ENCODE measurements at places on chromosomes 12 and 14. TPM values are rescaled to one million over a fixed set of nuclear protein-coding genes. Genes with fewer than 3 reads are reported as not detected.
A peak's percentile ranks its signal among the peaks of the same experiment; 100 is the strongest.

DNA sequence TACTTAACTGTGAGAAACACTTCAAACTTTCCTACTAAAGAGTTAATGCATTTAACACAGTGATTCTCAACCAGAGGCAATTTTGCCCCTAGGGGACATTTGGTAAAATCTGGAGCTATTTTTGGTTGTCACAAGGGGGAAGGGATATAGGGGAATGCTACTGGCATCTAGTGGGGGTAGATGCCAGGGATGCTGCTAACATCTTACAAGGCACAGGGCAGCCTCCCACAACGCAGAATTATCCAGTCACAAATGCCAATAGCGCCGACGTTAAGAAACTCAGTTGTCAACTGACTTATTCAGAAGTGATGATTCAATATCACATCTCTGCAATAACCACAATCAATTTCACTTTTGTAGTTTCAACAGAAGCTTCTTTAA is 2.0 kb downstream of the EEA1 start:
- peak overlapping the region; percentile 88 for H3K4me3 ChIP-seq
- peaks cover 2% of the 10 kb centered on the region for H3K27me3 ChIP-seq
- peak overlapping the region; percentile 95 for H3K27ac ChIP-seq
- DNase-seq: peak; percentile 50

DNA sequence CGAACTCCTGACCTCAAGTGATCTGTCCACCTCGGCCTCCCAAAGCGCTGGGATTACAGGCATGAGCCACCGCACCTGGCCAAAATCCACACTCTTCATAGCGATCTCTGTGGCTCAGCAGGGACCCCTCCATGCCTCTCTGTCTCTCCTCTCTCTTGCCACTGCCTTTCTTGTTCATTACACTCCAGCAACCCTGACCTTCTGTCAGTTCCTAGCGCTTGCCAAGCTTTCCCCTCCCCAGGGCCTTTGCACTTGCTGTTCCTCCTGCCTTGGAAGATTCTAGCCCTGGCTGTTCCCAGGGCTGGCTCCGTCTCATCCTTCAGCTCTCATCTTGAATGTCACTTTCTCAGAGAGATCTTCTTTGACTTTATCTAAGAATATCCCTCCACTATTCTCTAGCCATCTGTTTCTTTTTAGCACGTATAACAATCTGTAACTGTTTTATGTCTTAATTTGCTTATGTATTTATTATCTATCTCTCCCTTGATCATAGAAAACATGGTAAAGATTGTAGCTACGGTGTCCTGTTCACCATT is 38.9 kb upstream of the MAP1LC3B2 start:
- H3K27ac ChIP-seq: no peak overlapping the region
- peaks cover 11% of the 10 kb centered on the region for H3K4me1 ChIP-seq
- DNase-seq: no peak
- no peak overlapping the region for H3K4me3 ChIP-seq
- H3K36me3 ChIP-seq: no peaks in the 10 kb centered on the region

DNA sequence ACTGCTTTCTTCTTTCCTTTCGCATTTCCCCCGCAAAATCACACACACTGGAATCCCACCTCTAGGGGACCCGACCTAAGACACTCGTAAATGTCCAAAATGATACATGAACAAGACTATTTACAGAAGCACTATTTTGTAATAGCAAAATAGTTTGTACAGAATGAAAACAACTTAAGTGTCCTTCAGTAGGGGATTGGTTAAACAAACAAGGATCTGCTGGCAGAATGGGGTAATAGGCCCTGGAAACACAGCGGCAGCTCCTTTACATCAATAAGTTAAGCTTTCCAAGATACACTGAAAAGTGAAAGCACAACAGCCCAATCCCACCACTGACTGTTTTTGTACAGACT is 48.8 kb downstream of the LTBP2 start:
- no peak overlapping the region for H3K4me3 ChIP-seq
- peaks cover 8% of the 10 kb centered on the region for H3K27me3 ChIP-seq
- no peaks in the 10 kb centered on the region for H3K36me3 ChIP-seq
- H3K4me1 ChIP-seq: no peaks in the 10 kb centered on the region
- DNase-seq: no peak

GRCh38 chr12:2405039-2405438 is 352.3 kb downstream of the CACNA1C start:
- peaks cover 1% of the 10 kb centered on the region for H3K4me1 ChIP-seq
- H3K27me3 ChIP-seq: peaks cover 18% of the 10 kb centered on the region
- H3K4me3 ChIP-seq: no peak overlapping the region
- no peaks in the 10 kb centered on the region for H3K36me3 ChIP-seq
- no peak overlapping the region for H3K27ac ChIP-seq

DNA sequence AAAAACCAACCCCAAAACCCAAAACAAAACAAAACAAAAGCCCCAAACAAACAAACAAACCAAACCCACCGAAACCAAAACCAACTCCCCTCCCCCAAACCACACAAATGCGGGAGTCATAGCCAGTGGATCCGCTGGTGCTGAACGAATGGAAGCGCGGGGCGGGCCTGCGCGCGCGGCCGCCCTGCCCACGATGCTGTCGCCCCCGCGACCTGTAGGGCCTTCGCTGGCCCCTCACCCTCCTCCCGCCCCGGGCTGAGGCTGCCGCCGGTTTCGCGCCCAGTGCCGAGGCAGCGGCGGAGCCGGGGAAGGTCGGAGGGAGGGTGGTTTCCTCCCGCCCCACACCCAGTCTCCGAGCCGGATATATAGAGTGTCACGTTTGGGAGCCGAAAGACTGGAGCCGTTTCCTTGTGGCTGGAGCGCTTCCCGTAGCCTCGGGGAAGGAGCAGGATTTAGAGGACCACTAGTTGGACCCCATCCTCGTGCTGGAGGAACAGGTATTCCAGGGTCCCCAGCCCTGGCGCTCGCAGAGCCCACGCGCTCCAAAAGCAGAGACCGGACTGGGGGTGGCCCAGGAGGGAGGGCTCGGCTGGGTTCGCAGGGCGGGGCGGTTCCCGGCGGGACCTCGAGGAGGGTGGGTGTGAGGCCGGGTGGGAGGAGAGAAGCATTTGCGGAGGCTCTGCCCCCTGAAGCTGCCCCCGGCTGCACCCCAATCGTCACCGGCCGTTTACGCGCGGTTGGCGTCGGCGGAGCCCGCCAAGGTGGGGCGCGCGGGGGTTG is at the start of gene FAR2:
Gene FAR2 (plus strand): TSS at position 368 of the 780 bp plus-strand sequence. CDS start 121,172 bp downstream, outside the sequence.
- peaks cover 20% of the 10 kb centered on the region for H3K4me1 ChIP-seq
- H3K36me3 ChIP-seq: no peaks in the 10 kb centered on the region
- DNase-seq: peak; percentile 33
- peak within 1 kb of the TSS; percentile 83 for H3K4me3 ChIP-seq

DNA sequence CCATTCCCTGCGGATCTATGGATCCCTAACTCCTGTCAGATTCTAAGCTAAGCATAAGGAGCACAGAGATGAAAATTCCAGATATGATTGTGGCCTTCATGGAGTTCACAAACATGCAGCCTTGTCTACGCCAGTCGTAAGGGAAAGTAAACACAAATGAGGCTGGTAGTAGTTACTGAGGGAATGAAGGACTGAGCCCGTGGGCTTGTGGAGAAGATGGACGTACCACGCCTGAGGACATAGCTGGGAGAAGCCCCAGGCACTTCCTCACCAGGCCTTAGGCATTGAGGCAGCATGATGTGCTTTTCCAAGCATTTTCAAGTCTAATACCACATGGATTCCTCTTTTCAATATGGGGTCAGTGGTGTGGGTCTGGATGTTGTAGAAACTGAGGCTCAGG is 515.2 kb downstream of the BCL11B start:
- no peak overlapping the region for H3K4me3 ChIP-seq
- no peak overlapping the region for H3K27ac ChIP-seq
- no peaks in the 10 kb centered on the region for H3K36me3 ChIP-seq
- no peak for DNase-seq
- H3K4me1 ChIP-seq: peaks cover 4% of the 10 kb centered on the region

The CLEC4D gene
- not detected for total RNA-seq

The PAX9 gene
- not detected for total RNA-seq

All from activated T-helper 2 cell treated with anti-CD3 and anti-CD28 coated beads, Interferon-gamma antibody, Interleukin-2, Interleukin-4, amounts not matched to agents 10 μg/mL and 5 μg/mL and 100 μg/mL, durations not matched to agents 14 hours and 24 hours and 36 hours (primary cell).